Activated B cell treated with CpG ODN at 0.5 μM for 24 hours (primary cell): ENCODE measurements at places on chromosomes 6 and 20. TPM values are rescaled to one million over a fixed set of nuclear protein-coding genes. Genes with fewer than 3 reads are reported as not detected.

GRCh38 chr6:162217811-162218493 lies 509.6 kb downstream of the PRKN start:
- DNase-seq: no peak

The SLC2A10 gene
- not detected in 2 replicates for total RNA-seq

The SLC17A1 gene
- not detected in 2 replicates for total RNA-seq

The CASS4 gene
- total RNA-seq: 0.29 and 0.51 TPM in 2 replicates

GRCh38 chr6:74549746-74550145 lies 656.1 kb downstream of the COL12A1 start:
- DNase-seq: no peak

DNA sequence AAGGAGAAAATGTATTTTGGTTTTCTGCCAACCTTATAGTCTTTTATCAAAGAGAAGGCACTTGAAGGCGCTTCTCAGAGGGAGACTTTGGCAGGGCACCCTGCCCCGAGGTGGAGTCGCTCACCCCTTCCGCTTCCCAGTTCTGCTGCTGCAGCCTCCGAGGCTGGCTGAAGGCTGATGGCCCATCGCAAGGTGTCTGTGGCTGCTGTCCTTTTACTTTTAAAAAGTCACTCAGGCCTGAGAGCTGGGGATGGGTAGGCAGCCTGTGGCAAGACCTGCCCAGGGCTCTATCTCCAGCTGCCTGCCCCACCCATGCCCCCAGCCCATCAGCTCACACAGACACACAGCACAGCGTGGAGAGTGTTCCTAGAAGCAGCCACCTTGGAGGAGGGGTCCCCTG lies 206.6 kb upstream of the CST7 start:
- no peak for DNase-seq

DNA sequence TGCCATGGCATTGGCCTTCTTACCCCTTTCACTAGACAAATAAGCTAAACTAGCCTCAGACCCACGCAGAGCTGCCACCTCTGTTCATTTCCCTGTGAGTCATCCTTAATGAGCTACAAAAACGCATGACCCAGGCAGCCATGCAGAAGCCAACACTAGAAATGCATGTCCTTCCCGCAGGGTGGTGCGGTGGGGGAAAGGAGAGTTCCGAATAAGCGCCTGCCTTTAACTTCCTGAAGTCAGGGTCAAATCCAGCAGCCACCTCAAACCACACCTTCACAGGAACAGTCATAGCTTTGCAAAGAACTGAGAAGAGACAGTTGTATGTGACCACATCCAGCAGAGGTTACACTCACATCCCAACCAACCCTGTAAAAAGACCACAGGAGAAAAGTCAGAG lies 40.4 kb downstream of the IRF4 start:
- DNase-seq: no peak

DNA sequence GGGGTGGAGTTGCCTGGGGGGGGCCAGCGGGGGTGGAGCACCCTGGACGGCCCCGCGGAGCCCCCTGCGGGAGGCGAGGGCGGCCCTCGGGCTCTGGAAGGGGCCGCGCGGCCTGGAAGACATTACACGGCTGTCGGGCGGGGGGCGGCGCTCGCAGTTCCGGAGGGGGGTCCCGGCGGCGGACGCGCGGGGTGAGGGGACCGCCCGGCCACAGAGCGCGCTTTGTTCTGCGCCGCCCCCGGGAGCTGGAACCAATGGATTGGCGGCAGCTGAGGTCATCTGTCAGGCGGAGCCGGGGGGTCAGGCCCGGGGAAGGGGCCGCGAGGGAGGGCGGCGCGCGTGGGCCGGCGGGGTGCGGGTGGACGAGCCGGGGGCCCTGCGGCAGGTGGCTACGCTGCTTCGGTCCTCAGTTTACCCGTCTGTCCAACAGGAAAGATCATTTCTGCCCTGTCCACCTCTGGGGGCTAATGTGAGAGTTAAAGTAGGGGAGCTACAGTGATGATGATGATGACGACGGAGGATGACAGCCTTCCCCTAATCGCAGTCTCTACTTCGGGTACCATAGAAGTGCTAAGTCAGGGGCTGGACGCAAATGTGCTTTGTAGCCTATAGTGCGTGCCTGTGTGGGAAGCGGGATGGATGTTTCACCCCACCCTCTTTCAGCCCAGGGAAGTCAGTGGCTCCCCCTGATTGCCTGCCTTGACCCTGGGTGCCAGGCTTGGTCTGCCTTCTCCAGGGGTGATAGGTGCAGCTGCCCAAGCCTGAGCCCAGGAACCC lies 10.4 kb downstream of the SRXN1 start:
- DNase-seq: no peak

DNA sequence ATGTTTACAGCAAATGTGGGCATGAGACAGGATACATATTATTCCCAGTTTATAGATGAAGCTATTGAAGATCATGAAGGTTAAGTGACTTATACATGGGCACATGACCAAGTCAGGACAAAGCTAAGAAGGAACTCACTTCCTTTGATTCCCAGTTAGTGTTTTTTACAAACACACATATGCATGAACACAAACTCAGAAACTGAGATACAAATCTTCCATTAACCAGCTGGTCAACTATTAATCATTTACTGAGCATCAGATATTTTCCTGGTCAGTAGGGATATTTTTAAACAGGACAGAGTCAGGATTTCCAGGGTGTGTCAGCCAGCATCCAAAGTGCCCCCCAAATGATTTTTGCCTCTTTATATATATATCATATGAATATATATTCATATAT lies 222.2 kb downstream of the OGFRL1 start:
- DNase-seq: no peak

The OR2H1 gene
- total RNA-seq: not detected in 2 replicates

The LST1 gene
- 7.8 and 8.4 TPM in 2 replicates for total RNA-seq
